ENCODE measurements at places on chromosomes 1 and 21.

DNA sequence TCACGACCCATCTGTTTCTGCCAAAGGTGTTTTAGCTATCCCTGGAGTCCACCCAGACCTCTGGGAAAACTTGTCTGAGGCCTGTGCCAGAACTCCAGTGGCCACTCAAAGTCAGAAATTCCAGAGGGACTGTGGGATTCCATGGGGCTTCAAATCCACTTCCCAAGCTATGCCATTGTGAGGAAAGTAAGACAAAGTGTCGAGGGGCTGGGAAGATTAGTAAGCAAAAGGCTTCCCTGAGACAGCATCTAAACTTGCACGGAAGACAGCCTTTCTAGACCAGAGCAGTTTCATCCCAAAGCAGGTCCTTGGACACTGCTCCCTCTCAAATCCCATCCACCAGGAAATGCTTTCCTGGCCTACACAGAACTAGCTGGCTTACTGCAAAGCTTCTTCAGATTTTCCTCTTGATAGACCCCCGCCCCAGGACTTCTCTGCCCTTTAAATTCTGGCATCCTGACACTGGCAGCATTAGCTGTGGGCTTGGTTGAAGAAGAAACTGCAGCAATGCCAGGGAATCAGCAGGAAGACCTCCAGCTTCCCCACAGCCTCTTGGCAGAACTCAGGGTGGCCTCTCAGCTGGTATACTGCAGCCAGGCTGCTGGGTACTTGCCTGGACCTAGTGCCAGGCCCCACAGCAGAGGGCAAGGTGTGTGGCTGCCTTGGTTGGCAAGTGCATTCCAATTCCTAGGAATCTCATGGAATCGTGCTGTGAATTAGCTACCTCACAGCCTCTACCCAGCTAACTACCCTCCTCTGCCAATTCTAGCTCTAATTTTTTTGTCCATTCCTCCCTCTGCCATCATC, 27.3 kb upstream of the LMX1A start:
- no peak for DNase-seq

DNA sequence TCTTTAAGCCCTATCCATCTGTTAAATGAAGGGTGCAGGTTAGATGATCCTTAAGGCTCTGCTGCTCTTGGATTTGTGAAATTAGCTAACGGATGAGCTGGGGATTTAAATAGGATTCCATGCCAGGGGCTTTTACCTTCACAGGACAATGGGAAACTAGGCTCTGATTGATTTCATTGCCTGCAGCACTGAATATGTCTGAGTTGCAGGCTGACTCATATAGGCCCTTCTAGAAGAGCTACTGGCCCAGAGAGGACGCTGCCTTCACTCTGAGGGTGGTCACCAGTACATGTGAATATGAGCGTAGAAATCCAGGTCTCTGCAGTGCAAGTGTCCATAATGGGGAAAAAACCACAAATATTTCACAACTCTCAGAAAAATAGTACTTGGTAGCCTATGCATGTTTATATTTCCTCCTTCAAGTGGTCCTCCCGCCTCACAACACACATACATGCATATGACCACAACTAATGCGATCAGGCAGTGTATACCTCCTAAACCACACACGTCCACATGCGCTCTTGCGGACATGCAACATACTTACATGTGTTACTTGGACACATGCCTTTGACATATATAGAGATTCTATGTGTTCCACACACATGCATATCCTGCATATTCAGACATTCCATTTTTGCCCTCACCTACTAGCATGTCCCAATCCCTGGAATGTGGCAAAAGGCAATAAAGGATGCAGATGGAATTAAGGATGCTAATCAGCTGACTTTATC, 233.8 kb upstream of the JUN start:
- DNase-seq = no peak

DNA sequence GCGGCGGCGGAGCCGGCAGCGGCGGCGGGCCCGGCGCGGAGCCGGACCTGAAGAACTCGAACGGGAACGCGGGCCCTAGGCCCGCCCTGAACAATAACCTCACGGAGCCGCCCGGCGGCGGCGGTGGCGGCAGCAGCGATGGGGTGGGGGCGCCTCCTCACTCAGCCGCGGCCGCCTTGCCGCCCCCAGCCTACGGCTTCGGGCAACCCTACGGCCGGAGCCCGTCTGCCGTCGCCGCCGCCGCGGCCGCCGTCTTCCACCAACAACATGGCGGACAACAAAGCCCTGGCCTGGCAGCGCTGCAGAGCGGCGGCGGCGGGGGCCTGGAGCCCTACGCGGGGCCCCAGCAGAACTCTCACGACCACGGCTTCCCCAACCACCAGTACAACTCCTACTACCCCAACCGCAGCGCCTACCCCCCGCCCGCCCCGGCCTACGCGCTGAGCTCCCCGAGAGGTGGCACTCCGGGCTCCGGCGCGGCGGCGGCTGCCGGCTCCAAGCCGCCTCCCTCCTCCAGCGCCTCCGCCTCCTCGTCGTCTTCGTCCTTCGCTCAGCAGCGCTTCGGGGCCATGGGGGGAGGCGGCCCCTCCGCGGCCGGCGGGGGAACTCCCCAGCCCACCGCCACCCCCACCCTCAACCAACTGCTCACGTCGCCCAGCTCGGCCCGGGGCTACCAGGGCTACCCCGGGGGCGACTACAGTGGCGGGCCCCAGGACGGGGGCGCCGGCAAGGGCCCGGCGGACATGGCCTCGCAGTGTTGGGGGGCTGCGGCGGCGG, 1.0 kb downstream of the ARID1A start:
- DNase-seq = peak; percentile 67

DNA sequence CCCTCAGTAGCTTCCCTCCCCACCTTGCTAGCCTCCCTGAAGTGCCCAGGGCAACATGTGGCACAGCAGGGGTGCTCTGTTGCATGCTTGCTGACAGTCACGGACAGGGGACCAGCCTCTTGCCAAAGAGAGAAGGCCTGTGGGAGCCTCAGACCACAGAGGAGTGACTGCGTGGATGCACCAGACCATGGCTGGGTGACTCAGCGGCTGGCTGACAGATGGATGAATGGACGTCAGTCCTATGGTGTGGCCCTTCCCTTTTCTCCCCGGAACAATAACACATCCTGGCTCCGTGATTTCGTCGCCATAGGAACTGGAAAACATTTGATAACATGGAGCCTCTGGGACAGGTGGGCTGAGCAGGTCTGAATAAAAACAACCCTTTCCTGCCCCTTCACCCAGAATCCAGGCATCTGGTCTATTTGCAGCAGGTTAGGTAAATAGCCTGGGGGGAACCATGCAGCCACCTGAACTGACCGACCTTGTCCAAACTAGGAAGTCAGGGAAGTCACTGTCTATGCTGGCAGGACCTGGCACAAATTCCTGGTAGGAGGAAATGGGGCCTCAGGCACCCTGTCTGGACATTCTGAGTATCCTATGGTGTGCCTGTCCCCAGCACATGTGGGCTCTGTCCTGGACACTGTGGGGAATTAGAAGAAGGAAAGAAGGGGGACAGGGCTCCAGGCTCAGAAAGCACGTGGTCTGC, 53.3 kb downstream of the NENF start:
- no peak for DNase-seq

GRCh38 chr1:39988618-39989343, 33.8 kb downstream of the MFSD2A start:
- DNase-seq = no peak

DNA sequence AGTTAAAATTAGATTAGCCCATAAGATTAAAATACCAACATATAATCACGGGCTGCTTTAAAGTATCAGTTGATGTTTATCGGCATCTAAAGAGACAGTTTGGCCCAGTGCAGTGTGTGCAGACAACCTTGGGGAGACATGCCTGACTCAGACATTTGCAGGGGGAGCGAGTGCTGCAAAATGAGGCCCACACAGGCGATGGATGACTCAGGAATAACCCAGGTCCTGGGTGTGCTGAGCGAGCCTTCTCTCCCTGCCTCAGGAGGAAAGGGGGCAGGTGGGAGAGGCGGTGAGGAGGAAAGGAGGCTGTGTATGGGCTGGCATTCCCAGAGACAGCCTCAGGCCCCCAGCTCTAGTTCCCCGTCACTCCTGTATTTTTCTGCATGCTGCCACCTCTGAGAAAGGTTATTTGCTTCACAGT, 9.0 kb downstream of the SLC9A1 start:
- DNase-seq = no peak

GRCh38 chr1:36591278-36591677, 108.6 kb upstream of the CSF3R start:
- no peak for DNase-seq

DNA sequence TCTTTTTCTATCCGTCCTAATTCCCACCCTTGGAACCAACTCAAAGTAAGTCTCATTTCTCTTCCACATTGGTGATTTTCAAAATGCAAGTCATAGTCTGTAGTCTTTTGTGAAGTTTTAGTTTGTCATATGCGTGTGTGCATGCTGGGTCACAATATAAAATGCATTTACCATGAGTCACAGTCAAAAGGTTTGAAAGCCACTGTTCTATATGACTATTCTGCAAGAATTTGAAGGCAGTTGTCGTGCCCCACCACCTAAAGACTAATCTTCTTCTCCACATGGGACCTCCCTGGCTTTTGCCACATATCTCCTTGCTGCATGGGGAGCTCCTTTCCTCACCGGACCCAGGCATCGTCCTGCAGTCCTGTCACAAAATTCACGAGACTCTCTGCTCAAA, 1.6 kb downstream of the STPG1 start:
- no peak for DNase-seq

DNA sequence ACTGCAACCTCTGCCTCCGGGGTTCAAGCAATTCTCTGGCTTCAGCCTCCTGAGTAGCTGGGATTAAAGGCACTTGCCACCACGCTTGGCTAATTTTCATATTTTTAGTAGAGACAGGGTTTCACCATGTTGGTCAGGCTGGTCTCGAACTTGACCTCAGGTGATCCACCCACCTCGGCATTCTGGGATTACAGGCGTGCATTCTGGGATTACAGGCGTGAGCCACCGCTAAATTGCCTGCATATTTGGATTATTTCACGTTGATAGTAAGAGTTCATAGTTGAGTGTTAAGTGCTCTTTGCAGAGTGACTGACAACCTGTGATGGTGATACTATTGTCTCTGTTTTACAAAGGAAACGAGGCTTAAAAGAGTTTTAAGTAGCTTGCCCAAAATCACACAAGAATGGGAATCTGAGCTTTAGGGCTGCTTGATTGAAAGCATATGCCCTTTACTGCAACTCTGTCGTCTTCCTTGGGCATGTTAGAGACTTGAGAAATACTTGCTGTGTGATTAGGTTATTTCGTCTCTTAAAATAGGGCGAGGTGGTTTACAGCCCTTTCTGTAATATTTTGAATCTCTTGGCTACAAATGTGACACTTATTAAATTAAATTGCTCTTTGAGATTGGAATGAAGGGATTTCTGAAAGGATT, 12.4 kb downstream of the CDC42 start:
- DNase-seq = no peak

DNA sequence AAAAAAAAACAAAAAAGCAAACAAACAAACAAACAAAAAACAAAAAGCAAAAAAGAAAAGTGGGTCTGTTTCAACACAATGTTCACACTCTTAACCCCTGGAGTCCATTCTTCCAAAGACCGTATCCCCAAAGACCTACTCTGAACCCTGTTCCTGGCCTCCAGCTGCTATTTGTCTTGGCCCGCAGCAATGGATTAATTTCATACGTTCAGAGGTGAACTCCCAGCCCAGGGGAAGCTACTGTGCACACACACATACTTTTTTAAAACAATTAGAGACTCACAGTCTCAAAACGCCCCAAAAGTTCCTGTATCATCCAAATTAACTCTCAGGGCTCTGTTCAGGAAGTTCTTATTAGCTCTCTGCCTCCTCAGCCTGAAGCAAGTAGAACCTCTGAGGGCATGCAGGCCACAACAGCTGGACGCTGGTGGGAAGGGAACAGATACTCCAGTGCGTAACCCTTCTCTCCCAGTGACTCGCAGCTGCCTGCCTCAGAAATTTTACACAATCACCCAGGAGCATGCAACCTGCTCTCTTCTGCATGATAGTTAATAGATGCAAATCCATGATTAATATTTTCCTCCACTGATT, 395.4 kb downstream of the RRAGC start:
- no peak for DNase-seq

DNA sequence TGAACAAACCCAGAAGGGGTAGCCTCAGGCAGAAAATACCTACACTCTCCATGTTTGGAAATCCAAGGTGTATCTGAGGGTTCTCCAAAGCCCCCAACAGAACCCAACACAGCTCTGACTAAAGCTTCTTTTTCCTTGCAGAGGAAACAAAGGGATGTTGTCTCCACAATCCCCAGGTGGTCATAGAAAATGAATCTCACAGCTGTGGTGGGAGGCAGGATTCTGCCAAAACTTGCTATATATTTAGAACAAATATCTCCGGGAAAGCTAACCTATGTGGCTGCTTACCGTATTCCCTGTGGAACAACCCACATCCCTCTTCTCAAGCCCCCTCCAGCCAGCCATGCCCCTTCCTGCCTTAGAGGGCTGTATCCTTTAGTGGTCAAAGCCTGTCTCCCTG, 406.1 kb downstream of the PRDM2 start:
- no peak for DNase-seq

DNA sequence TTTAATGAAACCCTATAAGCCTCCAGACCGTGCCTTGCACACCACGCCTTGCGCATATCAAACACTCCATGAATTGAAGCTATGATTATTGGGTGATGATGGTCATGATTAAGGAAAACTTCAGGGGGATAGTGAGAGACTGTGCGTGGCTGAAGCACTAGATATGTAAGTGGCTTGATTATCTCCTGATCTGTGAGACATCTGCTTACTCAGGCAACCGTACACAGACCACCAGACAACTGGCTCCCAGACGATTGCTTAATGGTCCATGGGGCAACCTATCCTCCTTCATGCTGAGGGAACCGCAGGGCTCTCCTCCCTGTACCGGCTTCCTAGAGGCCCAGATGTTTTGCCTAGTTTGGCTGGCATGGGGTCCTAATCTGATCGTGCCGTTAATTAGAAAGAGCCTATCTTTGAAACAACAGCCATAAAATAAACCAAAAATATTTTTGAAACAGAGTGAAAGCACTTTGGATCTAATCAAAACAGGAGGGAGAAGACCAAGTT, 51.6 kb downstream of the IRF2BP2 start:
- no peak for DNase-seq

DNA sequence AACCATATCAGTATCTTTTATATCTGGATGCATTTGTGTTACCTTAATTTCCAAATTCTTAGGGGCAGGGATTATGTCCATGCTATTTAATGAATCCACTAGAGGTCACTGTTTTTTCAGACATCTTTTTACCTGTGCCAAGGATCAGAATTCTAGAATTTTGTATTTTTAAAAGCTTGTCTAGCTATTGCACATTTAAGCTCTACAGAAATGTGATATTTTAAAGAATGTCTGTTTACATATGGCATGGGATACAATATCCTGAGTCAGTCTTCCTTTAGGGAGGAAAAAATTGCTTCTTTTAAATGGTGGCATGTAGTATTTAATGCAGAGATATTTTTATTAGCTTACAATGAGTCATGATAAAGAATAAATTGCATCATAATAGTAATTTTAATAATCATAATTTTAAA, 11.3 kb downstream of the RPAP2 start:
- DNase-seq = no peak

GRCh38 chr21:39529026-39529425, 77.3 kb downstream of the SH3BGR start:
- DNase-seq = no peak

GRCh38 chr1:236868625-236869467, 73.8 kb downstream of the MTR start:
- DNase-seq = peak; percentile 11
